ENCODE measurements at places on chromosomes 1 and 21.

DNA sequence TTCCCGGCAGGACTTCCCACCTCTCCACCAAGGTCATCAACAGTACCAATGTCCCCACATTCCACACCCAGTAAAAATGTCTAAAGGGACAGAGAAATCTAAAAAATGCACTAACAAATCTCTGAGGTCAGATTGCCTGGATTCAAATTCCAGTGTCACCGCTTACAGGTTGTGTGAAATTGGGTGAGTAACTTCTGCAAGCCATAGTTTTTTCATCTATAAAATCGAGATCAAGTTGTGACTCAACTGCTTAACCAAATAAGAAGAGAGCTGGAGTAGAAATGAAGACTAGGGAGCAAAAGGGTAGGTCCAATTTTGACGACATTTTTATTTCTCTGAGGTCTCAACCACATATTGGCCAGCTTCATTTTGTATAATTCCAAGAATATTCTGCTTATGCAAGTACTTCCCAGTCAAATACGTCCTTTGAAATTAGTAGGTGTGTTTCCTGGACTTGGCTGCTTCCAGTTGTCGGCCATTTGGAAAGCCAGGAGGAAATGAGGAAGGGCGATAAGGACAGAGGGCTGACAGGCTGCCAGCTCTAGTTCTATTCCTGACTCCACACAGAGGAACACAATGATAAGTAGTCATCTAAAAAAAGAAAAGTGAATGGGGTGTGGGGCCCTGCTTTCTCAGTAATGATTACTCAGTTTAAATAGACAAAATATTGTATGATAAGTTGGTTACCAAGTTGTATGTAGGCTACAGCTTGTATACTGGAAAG lies 57.7 kb upstream of the ZC3H11B start:
- DNase-seq, result no peak

GRCh38 chr1:163085904-163086268 lies 16.7 kb downstream of the RGS4 start:
- no peak for DNase-seq

DNA sequence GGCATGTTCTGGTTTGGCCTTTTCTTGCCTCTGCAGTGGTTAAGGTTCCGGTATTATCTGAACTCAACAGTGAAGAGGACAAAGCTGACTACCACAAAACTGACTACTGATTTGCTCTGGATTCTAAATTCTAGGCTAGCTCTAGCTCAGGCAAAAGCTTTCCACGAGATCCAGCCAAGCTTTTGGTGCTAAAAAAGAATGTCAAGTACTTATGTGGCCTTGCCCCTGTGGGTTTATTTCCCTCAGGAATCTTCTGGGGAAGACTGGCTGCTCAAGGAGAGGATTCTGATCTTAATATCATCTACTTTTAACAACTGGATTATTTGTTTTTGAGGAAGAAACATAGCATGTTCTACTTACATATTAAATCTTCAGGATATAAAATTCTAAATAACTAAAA lies 26.1 kb upstream of the MTMR11 start:
- no peak for DNase-seq

DNA sequence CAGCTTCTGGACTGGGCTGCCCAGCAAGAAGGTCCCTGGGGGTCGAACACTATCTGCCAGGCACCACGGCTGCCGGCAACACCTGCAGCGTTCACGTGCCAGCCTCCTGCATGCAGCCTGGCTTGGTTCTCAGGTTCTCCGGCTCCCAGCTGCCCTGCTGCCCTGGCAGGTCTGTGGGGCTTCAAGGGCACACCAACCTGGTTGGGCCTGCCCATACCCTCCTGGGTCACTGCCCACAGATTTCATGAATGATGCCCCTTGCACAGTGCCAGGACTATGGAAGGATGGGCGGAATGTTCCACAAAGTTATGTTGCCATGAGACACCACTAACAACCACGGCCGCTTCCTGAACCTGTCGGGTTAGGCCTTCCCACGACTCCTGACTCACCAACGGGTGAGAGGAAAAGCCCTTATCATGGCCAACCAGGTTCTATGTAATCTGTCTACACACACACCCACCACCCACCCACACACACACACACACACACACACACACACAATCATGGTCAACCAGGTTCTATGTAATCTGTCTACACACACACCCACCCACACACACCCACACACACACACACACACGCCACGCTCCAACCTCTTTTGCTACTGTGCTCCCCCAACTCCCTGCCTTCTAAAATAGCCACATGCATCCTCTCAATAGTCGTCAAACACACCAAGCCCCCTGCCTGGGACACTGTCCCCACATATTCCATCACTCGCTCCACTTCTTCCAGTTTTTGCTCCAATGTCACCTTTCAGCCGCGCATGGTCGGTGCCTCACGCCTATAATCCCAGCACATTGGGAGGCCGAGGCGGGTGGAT lies 32.2 kb downstream of the HSPG2 start:
- no peak for DNase-seq

- no peak for DNase-seq
These were observed 52.2 kb downstream of the FHAD1 start for GRCh38 chr1:15299179-15299578.

DNA sequence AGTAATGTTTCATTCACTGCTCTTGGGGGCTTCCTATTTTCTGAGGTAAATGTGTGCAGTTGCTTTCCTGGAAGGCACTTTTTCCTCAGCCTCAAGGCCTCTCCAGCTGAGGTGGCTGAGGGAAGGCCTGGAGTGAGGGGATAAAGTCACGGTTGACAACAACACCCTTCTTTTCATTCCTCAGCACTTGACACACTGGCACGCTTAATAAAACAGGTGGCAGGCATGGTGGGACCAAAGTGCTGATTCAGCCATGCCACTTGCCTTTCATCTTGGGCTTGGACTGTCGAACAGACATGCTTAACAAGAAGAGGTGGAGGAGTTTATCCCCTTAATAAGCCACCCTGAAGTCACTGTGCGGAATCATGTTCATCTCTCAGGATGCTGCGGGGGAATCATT lies 23.6 kb upstream of the GRHL3 start:
- DNase-seq, result no peak

GRCh38 chr21:44870748-44871495 lies 2.6 kb downstream of the PTTG1IP start:
- DNase-seq, result no peak

DNA sequence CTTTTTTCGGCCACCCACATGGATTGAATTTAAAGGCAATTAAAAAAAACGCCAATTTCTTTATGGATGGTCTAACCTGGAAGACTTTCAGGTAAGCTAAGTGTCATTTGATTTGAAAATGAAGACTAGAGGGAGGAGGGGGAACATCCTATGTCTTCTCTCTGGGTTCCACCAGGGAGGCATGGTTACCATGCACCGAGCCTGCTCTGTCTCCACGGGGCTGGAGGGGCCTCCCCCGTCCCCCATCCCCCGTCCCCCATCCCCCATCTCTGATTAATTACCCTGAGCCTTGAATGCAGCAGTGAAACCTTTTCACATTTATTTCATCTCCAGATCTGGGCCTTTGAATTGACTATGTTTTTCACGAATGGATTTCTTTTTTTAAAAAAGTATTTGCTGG lies 135.1 kb downstream of the TLR5 start:
- no peak for DNase-seq

DNA sequence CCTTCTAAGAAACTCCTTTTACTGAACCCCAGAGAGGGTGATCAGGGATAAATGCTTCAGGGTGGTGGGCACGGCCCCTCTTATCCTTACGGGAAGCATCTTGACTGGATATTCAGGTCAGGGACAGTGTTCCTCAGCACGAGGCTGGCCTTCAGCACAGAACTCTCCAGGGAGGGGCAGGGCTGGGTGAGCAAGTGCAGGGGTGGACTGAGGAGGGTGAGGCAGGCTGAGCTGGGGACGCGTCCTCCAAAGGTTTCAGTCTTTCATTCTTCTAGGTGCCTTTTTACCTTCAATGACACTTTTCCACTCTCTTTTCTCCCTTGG lies 52.3 kb downstream of the RASSF5 start:
- DNase-seq, result no peak

DNA sequence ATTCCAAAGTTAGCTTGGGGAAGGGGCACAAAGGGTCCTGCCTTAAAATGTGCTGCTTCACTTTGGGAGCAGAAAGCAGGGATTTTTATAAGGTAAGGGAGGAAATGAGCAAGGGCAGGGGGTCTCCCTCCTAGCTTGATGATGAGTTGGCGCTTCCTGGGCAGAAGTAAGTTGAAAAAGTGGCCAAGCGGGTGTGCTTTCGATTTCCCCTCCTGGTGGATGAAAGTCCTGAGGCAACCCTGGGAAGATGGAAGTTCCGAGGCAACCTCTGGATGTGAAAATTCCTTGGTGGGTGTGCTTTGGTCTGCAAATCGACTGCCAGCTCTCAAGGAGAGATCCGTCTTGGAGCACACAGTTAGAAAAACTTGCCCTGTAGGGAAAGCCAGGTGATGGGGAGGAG lies 41.7 kb upstream of the CD2 start:
- no peak for DNase-seq

DNA sequence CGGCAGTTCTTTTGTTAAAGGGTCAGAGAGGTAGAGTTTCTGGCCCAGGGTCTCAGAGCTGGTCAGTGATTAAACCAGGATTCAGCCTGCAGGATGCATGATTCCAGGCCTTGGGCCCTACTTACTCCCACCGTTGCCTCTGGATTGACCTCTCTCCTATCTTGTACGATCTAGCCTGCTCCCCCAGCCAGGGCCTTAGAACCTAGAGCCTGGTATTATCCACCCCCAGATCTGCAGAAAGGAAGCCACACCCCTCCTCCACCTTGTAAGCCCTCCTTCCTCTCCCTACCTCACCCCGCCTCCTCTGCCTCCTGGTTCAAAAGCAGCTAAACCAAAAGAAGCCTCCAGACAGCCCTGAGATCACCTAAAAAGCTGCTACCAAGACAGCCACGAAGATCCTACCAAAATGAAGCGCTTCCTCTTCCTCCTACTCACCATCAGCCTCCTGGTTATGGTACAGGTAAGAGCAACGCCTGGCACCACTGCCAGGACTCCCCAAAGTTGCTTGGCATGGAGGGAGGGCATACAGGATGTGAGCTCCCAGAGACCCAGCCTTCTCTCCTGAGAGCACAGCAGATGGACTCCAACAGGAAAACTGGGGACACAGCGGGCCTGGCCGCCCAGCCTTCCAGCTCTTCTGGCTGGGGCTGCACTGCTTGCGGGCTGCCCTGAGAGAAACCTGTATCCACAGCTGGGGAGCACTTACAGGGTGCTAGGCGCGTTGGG lies at the start of gene CD52:
TSS of gene CD52 (plus strand) at position 347 of the 726 bp plus-strand sequence. CDS start at position 407, 60 bp downstream.
- DNase-seq, result peak; percentile 73

GRCh38 chr1:59936358-59936821 lies 9.8 kb upstream of the CYP2J2 start:
- no peak for DNase-seq

DNA sequence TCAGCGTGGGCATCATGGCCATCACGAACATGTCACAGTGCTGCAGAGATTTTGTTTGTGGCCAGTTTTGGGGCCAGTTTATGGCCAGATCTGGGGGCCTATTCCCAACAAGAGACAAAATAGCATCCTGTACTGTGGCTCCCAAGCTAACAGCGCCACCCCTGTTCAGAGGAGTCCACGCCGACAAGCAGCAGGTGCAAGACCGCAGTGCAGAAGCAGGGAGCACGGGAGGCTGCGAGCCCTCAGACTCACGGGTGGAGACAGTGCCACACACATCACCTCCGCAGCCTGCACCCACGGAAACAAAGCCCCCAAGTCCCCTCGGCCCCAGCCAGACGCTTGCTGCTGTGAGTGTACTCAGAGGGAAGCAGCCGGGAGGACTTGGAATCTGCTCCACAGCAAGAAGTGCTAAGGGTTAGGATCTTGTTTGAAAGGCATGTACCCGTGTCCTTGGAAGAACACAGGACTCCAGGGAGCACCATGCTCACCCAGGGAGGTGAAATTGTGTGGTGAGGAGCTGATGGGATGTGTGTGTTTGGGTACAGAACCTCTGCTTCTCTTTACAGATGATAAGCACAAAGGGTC lies 7.1 kb downstream of the TCP10L start:
- no peak for DNase-seq

- DNase-seq, result no peak
These were observed 15.9 kb downstream of the KAZN start for GRCh38 chr1:14614341-14614740.

All from GM13977 (cell line).